ENCODE measurements at places on chromosomes 5 and 9.

DNA sequence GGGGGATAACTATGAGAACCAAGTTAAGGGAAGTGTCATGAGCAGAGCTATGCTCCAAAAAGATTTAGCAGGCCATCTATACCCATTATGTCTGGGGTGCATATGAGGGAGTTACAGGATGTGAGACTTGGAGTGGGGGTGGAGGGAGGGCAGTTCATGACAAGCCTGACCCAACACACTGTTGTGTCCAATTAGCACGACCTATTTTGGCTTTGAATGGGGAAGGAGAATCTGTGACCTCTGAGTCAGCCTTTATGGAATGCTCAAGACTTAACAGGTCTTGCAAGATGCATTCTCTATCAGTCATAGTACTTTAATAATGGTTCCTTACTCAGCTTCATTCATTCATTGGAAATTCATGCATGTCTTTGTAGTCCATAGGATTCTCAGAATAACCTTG, 71.7 kb downstream of the GRIA1 start:
- no peak for DNase-seq

DNA sequence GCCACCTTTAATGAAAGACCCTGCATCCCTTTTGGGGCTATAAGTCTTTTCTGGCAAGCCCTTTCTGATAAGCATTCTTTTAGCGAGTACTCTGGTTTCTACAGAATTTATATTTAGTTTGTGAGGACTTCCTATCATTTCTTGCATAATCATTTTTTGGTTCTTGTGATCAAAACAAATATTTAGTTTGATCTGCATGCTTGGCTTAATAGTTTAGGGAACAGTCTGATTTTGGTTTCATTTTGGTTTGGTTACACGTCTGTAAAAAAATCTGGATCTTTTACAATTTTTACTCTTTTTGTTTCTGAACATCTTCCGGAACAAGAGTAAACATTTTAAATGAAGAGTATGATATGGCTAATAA, 1074.4 kb downstream of the CDH9 start:
- DNase-seq, result no peak

- no peak for DNase-seq
Measured at GRCh38 chr9:82080265-82080664, 91.7 kb downstream of the SPATA31D1 start.

GRCh38 chr9:1878811-1879210, 136.3 kb upstream of the SMARCA2 start:
- DNase-seq, result no peak
